MCF 10A (cell line): ENCODE measurements at places on chromosomes 3 and 15.

DNA sequence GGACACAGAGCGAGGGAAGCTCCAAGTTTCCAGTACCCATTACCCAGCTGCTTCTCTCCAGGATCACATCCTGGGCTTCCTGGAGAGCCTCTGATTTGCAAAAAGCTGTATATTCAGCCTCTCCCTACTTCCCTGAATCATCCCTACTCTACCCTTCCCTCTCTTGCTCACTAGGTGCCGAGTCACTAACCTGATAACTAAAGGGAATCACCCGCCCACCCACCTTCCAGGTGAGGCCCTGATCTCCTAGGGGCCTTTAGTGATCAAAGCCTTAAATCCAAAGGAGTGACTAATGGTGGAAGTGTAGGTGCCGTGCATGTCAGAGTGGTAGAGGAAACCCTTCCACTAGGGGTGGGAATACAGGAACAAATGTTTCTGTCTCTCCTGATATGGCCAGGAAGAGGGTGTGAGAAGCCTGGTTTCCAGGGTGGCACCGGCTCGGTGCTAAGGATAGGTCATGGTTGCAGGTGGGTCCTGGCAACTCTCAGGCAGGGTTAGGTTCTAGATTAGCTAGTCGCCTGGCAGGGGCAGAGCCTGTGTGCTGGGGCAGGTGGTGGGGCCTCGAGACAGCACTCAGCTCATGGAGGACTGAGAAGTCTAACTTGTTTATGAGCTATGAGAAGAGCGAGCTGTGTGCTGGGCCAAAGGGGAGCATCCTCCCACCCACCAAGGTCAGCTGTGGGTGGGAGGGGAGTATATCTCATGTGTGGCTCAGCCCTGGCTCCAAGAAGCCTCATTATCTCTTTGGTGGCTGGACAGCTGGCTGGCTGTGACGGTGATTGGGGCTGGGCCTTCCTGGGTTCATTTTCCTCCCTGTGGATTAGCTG, 10.1 kb downstream of the SEMA7A start:
- H3K27ac ChIP-seq, result peak overlapping the region; percentile 59
- no peak overlapping the region for H3K4me3 ChIP-seq
- H3K36me3 ChIP-seq, result peaks cover 9% of the 10 kb centered on the region
- no peak for DNase-seq
- H3K4me1 ChIP-seq, result peaks cover 21% of the 10 kb centered on the region

- no peaks in the 10 kb centered on the region for H3K27me3 ChIP-seq
- H3K4me3 ChIP-seq, result no peak overlapping the region
- DNase-seq, result no peak
- H3K27ac ChIP-seq, result no peak overlapping the region
Measured at GRCh38 chr3:122557356-122557755, 6.7 kb downstream of the PARP9 start.

GRCh38 chr3:18840535-18841137, 307.7 kb upstream of the KCNH8 start:
- no peak overlapping the region for H3K27ac ChIP-seq
- no peaks in the 10 kb centered on the region for H3K27me3 ChIP-seq
- H3K4me3 ChIP-seq, result no peak overlapping the region
- no peak for DNase-seq
- H3K36me3 ChIP-seq, result no peaks in the 10 kb centered on the region
- peaks cover 10% of the 10 kb centered on the region for H3K4me1 ChIP-seq

- H3K4me1 ChIP-seq, result peaks cover 22% of the 10 kb centered on the region
- no peaks in the 10 kb centered on the region for H3K27me3 ChIP-seq
- no peak for DNase-seq
Measured at GRCh38 chr15:89330119-89330518, 4.5 kb downstream of the POLG start.

GRCh38 chr3:71530903-71531530, 52.5 kb downstream of the FOXP1 start:
- no peak overlapping the region for H3K4me3 ChIP-seq
- peaks cover 71% of the 10 kb centered on the region for H3K4me1 ChIP-seq
- no peaks in the 10 kb centered on the region for H3K27me3 ChIP-seq

DNA sequence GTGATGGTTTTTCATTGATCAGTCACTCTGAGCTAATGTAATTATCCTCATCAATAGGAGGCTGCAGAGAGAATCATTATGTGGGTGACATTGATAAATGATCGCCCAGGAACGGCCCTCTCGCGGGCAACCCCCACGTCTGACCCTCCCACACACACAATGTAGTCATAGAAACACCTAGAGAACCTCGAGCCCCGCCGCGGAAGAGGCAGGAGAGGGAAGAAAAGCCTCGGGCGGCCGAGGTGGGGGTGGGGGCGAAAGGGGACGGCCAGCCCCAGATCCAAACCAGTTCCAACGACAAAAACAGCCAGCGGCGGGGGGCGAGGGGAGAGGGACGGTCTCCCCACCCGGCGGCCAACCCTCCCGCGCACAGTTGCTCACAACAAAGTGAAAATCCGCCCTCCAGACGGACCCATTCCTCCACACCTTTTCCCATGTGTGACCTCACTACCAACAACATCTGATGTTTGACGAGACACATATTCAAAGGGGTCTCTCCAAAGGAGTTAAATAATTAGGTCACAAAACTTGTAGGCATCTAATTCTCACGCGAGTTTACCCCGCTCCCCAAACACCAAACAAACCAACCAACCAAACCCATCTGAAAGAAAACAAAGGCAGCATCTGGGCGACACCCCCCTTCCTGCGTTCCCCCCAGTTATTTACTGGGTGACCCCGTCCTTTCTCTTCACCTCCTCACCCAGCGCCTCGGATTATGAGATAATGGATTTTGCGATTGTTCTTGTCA, 213.0 kb downstream of the MEIS2 start:
- H3K27me3 ChIP-seq, result peaks cover 37% of the 10 kb centered on the region
- peaks cover 10% of the 10 kb centered on the region for H3K4me1 ChIP-seq
- DNase-seq, result no peak
- no peak overlapping the region for H3K4me3 ChIP-seq
- H3K36me3 ChIP-seq, result peaks cover 11% of the 10 kb centered on the region

- H3K36me3 ChIP-seq, result no peaks in the 10 kb centered on the region
- peaks cover 2% of the 10 kb centered on the region for H3K4me1 ChIP-seq
- no peak for DNase-seq
- no peak overlapping the region for H3K27ac ChIP-seq
- no peak overlapping the region for H3K4me3 ChIP-seq
- no peaks in the 10 kb centered on the region for H3K27me3 ChIP-seq
Measured at GRCh38 chr3:158763421-158763820, 31.2 kb upstream of the RARRES1 start.

DNA sequence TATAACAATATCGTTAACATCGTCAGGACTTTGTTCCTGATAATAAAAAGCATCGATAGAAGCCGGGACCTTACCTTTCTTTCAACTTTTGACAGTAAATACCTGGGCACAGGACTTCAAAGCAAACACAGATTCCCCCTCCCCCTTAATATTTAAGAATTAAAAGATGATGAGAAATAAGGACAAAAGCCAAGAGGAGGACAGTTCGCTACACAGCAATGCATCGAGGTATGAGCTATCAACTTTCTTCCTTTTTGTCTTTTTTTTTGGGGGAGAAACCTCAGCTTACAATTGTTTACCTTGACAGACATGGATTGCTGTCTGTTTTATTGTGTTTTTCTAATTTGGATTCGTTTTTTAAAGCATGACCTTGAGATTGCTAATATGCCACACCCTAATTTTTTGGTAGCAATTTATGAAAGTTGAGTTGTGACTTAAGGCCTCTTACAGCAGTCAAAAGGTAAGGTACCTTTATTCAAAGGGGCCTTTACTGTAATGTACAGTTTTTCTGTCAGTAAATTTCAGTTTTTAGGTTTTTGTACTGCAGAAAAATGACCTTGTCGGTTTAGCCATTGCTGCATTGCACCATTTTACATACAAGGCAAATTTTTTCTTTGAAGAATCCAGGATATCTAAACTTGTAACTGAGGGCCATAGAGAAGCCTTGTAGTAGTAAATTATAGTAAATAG, 1.1 kb downstream of the CHD2 start:
- H3K4me3 ChIP-seq, result peak overlapping the region; percentile 91
- peaks cover 100% of the 10 kb centered on the region for H3K36me3 ChIP-seq
- H3K4me1 ChIP-seq, result peaks cover 26% of the 10 kb centered on the region
- peak overlapping the region; percentile 99 for H3K27ac ChIP-seq
- DNase-seq, result peak; percentile 33

DNA sequence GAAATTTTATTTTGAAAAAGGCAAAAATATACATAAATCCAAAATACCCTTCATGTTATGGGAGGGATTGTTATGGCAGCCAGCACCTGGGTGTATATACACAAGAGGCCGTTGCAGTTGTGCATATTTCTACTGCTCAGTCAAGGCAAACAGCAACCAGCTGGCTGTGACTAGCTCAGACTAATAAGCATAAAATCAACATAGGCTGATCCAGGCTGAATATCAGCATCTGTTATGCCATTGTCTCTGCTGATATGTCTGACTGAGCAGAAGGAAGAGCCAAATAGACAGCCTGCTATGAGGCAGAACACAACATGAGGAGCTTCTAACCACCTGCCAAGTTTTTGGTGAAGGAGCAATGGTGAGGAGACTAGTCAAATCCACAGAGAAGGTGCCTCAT, 457.5 kb upstream of the ALCAM start:
- no peaks in the 10 kb centered on the region for H3K36me3 ChIP-seq
- H3K4me1 ChIP-seq, result no peaks in the 10 kb centered on the region
- no peak overlapping the region for H3K4me3 ChIP-seq
- no peak overlapping the region for H3K27ac ChIP-seq

- H3K27ac ChIP-seq, result peak overlapping the region; percentile 88
- peak; percentile 78 for DNase-seq
- peaks cover 45% of the 10 kb centered on the region for H3K4me1 ChIP-seq
- no peaks in the 10 kb centered on the region for H3K27me3 ChIP-seq
- H3K36me3 ChIP-seq, result peaks cover 6% of the 10 kb centered on the region
Measured at GRCh38 chr3:195185583-195185982, 85.4 kb downstream of the XXYLT1 start.

DNA sequence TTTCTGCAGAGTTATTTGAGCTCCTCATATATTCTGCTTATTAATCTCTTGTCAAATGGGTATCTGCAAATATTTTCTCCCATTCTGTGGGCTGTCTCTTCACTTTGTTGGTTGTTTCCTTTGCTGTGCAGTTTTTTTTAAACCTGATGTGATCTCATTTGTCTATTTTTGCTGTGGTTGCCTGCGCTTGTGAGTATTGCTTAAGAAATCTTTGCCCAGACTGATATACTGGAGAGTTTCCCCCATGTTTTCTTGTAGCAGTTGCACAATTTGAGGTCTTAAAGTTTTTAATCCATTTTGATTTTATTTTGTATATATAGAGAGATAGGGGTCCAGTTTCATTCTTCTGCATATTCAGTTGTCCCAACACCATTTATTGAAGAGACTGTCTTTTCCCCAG, 102.3 kb downstream of the POLQ start:
- no peak overlapping the region for H3K4me3 ChIP-seq
- DNase-seq, result no peak
- H3K36me3 ChIP-seq, result peaks cover 25% of the 10 kb centered on the region
- no peaks in the 10 kb centered on the region for H3K4me1 ChIP-seq
- H3K27ac ChIP-seq, result no peak overlapping the region

GRCh38 chr3:110758208-110758607, 313.4 kb upstream of the NECTIN3 start:
- H3K36me3 ChIP-seq, result no peaks in the 10 kb centered on the region
- no peak overlapping the region for H3K4me3 ChIP-seq
- no peaks in the 10 kb centered on the region for H3K27me3 ChIP-seq
- H3K27ac ChIP-seq, result no peak overlapping the region
- no peak for DNase-seq

DNA sequence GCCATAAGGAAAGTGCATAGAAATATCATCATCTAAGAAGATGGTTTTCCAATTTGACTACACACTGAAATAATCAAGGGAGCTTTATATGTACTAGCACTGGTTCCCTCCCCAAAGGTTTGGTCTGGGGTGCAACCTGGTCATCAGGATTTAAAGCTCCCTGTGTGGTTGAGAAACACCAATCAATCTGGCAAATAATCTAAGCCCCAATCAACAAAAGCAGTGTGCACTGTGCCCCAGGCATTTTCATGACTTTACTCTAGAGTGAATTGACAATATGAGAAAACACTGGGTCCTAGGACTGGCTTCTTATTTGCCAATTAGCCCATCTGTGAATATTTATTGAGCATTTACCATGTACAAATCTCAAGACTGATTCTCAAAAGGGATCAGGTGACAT, 255.1 kb downstream of the MEIS2 start:
- H3K27ac ChIP-seq, result no peak overlapping the region
- no peaks in the 10 kb centered on the region for H3K4me1 ChIP-seq
- peaks cover 66% of the 10 kb centered on the region for H3K27me3 ChIP-seq
- no peak overlapping the region for H3K4me3 ChIP-seq
- DNase-seq, result no peak

- peak overlapping the region; percentile 56 for H3K4me3 ChIP-seq
- DNase-seq, result no peak
- no peaks in the 10 kb centered on the region for H3K36me3 ChIP-seq
- no peaks in the 10 kb centered on the region for H3K27me3 ChIP-seq
- peak overlapping the region; percentile 93 for H3K27ac ChIP-seq
Measured at GRCh38 chr3:165643425-165643824, 193.8 kb downstream of the BCHE start.

- peaks cover 7% of the 10 kb centered on the region for H3K36me3 ChIP-seq
- H3K4me1 ChIP-seq, result no peaks in the 10 kb centered on the region
- no peak overlapping the region for H3K27ac ChIP-seq
- H3K4me3 ChIP-seq, result no peak overlapping the region
- no peaks in the 10 kb centered on the region for H3K27me3 ChIP-seq
Measured at GRCh38 chr15:94460624-94461023, 229.3 kb downstream of the MCTP2 start.

- no peaks in the 10 kb centered on the region for H3K4me1 ChIP-seq
- H3K27ac ChIP-seq, result no peak overlapping the region
- no peak for DNase-seq
- H3K4me3 ChIP-seq, result no peak overlapping the region
- H3K36me3 ChIP-seq, result no peaks in the 10 kb centered on the region
- no peaks in the 10 kb centered on the region for H3K27me3 ChIP-seq
Measured at GRCh38 chr3:144286235-144286910, 314.8 kb downstream of the DIPK2A start.

GRCh38 chr3:28077572-28077971, 163.8 kb upstream of the CMC1 start:
- no peaks in the 10 kb centered on the region for H3K4me1 ChIP-seq
- no peak overlapping the region for H3K27ac ChIP-seq
- H3K27me3 ChIP-seq, result no peaks in the 10 kb centered on the region
- H3K36me3 ChIP-seq, result no peaks in the 10 kb centered on the region

GRCh38 chr3:139642996-139643395, 34.8 kb downstream of the NMNAT3 start:
- H3K4me1 ChIP-seq, result no peaks in the 10 kb centered on the region
- no peaks in the 10 kb centered on the region for H3K27me3 ChIP-seq
- H3K27ac ChIP-seq, result no peak overlapping the region
- no peak overlapping the region for H3K4me3 ChIP-seq

GRCh38 chr3:77142578-77142977, 102.7 kb downstream of the ROBO2 start:
- no peaks in the 10 kb centered on the region for H3K4me1 ChIP-seq
- no peak overlapping the region for H3K4me3 ChIP-seq
- H3K27ac ChIP-seq, result no peak overlapping the region
- H3K27me3 ChIP-seq, result peaks cover 95% of the 10 kb centered on the region
- no peak for DNase-seq

GRCh38 chr3:71672340-71672739, 52.9 kb downstream of the EIF4E3 start:
- no peaks in the 10 kb centered on the region for H3K4me1 ChIP-seq
- DNase-seq, result no peak
- no peak overlapping the region for H3K27ac ChIP-seq
- no peak overlapping the region for H3K4me3 ChIP-seq
